ENCODE measurements at places on chromosomes 4 and X. TPM values are rescaled to one million over a fixed set of nuclear protein-coding genes. Genes with fewer than 3 reads are reported as not detected.

The GPR173 gene
- total RNA-seq: 0.75 TPM

GRCh38 chrX:39855748-39856129, 242.0 kb downstream of the BCOR start:
- DNase-seq: no peak

- DNase-seq: no peak
These were observed 1051.4 kb upstream of the PRKX start for GRCh38 chrX:4764888-4765287.

DNA sequence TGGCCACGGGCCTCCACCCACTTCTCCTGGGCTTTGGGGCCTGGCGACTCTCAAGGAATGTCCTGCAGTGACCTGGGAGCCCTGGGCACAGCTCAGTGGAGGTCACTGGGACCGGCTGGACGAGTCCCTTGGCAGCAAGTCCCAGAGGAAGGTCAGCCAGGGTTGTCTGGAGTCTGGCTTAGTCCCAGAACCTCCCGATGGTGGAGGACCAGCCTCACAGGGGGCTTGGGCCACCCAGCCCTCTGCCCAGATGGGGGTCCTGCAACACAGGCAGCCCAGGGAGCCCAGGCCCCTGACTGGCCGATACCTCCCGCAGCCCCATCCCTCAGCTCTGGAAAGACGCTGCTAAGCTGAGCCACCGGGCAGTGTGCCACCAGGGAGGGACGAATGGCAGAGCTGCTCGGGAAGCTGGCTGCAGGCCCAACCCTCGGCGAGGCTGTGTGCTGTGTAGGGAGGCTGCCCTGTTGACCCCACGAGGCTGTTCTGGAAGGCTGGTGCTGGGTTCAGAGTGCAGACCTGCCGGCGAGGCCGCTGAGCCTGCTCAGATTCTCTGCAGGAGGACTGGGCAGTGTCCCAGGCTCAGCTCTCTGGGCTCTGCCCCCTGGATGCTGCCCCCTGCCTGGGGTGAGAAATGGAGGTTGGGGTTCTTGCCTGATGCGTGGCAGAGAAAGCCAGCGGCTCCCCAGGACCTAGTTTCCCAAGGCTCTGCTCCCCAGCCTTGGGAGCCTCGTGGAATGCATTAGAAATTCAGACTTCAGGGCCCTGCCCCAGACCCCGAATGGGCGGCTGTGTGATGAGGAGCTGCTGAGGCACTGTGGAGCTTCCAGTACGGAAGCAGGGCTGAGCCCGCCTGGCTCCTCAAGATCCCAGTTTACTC, 61.7 kb downstream of the ADRA2C start:
- DNase-seq: peak; percentile 88

- no peak for DNase-seq
These were observed 31.2 kb downstream of the ATXN3L start for GRCh38 chrX:13288671-13289070.

GRCh38 chr4:78032446-78032845, 24.7 kb upstream of the FRAS1 start:
- DNase-seq: no peak

The FGFR3 gene
- total RNA-seq: 2.0 TPM

DNA sequence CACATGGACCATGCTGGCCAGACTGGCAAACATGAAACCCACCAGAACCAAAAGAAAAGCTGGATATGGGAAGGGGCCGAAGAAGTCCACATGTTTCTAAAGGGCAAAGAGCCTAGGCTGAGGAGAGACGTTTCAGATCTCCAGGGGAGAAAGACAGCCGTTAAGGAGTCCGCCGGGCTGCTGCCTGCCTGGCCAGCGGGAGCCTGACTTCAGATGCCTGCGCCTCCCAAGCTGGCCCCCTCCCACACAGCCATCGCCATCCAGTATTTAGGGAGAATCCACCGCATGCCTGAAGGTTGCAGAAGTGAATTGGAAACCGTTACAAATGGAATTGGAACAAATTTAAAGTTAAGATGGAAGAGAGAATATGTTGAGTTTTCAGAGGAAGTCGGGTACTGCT, 2.9 kb downstream of the TBL1X start:
- DNase-seq: no peak

DNA sequence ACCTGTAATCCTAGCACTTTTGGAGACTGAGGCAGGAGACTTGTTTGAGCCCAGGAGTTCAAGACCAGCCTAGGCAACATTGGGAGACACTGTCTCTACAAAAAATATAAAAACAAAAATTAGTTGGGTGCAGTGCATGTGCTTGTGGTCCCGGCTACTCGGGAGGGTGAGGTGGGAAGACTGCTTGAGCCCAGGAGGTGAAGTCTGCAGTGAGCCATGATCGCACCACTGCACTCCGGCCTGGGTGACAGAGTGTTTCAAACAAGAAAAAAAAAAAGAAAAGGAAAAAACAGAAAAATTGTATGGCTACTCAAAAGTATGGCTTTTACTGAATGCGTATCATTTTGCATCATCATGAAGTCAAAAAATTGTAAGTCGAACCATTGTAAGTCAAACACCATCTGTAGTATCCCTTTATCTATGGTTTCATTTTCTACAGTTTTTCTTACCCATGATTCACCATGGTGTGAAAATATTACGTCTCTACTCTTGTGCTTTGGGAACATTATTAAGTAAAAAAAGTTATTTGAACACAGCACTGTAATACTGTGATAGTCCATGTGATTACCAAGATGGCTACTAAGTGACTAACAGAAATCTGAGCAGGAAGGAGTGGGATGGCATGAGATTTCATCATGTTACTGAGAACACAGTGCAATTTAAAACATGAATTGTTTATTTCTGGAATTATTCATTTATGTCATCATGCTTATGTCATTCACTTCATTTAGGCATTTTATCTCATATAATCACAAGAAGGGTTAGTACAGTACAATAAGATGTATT, 26.5 kb upstream of the MANBA start:
- DNase-seq: no peak

GRCh38 chrX:132766452-132766851, 192.0 kb downstream of the HS6ST2 start:
- DNase-seq: no peak

The MAGEC3 gene
- not detected for total RNA-seq

All from heart right ventricle (tissue), 16 donors.